ENCODE measurements at places on chromosomes 11 and 22.
A peak's percentile ranks its signal among the peaks of the same experiment; 100 is the strongest.

GRCh38 chr11:103862094-103862801 lies 174.2 kb upstream of the DDI1 start:
- no peak for DNase-seq

DNA sequence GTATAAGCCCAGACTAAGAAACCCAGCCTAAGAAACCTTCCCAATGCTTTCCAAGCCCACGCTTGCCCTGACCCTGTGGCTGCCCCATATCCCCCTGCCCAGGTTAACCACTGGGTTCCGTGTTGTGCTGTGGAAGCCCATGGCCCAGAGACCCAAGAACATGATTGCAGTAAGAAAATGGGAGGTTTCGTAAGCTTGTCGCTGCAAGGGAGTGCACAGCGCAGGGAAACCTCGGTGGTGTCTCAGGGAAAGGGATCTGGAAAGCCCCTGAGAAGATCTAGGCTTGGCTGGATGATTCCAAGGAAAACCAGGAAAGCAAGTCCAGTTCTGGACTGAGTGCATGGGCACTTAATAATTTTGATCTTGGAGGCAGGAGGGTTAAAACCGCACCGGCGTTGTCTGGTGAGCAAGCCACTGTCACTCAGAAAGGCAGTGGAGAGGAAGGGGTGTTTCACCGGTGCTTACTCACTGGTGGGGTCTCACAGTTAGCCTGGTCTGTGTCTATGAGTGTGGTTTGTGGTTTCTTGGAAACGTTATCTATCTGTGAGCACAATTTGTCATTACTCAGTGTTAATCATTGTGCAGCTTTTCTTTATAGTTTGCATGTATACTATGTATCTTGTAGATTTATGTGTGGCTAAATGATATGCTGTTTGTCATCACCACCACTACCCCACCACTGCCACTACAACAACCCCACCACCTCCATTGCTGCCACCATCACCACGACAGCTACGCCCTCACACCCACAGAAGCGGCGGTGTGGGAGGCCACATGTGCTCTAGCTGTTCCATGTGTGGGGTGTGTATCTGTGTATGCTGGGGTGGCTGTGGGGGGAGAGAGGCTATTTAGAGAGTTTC lies 53.3 kb upstream of the PRDM11 start:
- no peak for DNase-seq

- no peak for DNase-seq
Observed at GRCh38 chr11:75308986-75309385, 42.5 kb downstream of the ARRB1 start.

- DNase-seq = no peak
Observed at GRCh38 chr11:58807343-58807742, 37.2 kb downstream of the GLYATL2 start.

DNA sequence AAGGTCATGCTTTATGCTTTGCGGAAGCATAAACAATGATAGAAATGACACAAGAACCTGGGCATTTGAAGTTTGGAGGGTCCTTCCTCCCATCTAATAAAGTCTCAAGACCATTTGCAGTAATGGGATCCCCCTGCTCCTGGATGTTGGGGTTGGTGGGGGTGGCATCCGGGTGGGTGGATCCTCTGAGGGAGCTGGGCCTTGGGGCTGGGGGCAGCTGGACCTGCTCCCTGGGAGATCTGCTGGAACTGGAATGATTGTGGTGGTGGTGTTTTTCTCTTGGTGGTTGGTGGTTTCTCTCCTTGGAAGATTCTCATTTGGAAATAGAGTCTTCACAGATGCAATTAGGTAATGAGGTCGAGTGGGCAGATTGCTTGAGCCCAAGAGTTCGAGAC lies 2.2 kb upstream of the NAP1L4 start:
- DNase-seq = no peak

DNA sequence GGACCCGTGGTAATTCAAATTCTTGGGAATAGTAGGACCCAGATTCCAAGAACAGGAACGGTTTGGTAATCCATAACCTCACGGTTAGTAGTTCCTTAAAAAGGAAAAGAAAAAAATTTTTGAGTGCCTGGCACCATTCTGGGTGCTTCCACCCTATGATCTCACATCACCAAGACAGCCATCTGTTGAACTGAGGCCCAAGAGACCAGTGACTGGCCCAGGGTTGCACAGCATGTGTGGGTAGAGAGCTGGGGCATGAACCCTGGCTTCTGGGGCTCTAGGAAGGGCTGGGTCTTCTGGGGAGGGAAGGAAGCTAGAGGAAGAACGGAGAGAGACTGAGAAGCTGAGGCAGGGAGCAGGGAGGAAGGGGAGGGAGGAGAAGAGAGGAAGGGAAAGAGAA lies 4.7 kb upstream of the SPI1 start:
- DNase-seq = no peak

- DNase-seq = no peak
Observed at GRCh38 chr11:1484061-1484671, 2.4 kb downstream of the MOB2 start.

- no peak for DNase-seq
Observed at GRCh38 chr11:76321820-76322524, 59.0 kb downstream of the THAP12 start.

DNA sequence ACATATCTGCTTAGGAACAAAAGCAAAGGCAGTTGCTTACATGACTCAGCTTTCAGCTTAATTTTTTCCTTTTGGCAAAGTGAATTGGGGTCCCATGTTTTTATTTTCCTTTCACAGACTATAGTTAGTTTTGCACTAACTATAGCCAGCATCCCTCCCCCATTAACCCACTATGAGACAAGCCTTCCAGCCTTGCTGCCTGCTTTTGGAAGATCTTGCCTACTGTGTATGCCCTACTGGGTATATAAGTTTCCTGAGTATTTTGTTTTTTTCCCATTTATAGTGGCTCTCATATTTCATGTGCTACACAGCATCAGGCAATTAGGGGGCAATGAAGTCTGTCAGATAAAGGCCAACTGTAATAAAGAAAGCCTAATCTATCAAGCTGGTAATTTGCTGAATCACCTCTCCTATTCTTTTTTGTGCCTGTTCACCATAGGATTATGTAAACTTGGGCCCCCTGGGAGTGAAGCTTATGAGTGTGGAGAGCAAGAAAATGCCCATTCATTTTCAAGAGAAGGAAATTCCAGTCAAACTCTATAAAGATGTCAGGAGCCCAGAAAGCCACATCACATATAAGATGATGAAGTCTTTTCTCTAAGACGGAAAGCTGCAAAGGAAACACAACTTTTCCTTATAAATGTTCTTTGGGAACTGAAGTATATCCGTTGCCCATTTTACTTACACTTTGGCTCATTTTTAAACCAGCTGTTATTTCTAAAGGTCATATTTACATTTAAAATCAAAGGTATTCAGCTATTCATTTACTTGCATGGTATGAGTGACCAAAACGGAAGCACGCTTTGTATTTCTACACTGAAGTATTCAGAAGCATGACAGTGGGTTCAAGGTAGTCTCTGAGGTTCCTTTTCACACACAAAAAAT lies 64.0 kb downstream of the CCDC83 start:
- DNase-seq = no peak

DNA sequence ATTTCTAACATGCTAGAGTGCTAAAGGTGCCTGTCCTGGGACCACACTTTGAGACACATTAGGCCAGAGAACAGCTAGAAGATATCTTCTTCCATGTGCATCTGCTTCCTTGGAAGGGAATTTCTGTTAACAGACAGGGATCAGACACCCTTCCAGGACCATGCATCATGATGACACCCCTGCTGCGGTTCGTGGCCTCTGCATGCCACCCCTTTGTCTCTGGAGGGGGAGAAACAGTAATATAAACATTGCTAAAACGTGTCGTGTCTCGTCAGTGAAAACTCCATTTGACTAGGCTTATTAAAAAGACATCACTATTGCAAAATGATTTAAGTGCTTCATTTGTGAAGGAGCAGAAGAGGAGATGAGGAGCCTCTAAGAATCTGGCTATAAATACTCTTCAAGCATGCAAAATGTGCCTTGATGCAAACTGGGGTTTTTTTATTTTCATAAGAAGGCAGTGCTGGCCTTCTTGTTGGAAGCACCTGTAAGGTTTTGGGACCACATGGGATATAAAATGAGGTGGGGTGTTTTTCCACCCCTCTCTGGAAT lies 141.6 kb downstream of the MYO18B start:
- DNase-seq = no peak

GRCh38 chr22:41808400-41808799 lies 7.9 kb downstream of the CCDC134 start:
- no peak for DNase-seq

DNA sequence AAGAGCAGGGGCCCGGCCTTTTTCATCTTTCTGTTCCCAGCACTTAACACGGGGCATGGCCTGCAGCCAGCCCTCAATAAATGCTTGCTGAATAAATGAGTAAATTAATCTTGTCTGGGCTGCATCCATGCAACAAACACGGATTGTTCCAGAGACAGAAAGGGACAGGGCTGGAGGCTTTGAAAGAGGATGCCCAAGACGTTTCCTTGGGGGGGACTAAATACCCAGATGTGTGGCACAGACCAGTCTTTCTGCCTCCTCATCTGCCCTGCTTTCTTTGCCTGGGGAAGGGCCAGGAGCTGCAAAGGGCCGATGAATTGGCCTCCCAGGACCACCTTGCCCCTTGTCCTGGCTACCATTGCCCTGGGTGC lies 40.4 kb downstream of the SHISAL1 start:
- DNase-seq = no peak

DNA sequence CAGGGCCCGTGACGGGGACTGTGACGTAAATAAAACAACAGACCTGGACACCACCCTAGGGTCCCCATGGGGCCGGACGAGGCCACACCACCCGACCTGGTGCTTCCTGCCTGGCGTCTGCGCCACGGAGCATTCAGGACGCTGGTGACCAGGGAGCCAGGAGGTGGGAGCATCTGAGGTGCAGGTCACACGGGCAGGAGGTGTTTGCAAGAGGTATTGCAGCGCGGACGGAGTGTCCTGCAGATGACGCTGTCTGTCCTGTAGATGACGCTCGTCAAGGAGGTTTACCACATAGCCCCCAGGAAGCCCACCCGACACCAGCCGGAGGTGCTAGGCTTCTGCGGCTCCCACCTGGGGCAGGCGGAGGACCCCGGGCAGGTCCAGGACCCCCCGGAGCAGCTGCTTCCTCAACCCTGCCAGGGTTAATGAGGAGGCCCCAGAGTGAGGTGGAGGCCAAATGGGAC lies 986 bp upstream of the MUC5B start:
- DNase-seq = peak; percentile 23

GRCh38 chr11:16454289-16454863 lies 98.0 kb upstream of the SOX6 start:
- DNase-seq = no peak

GRCh38 chr11:114816791-114817190 lies 138.5 kb downstream of the NXPE2 start:
- no peak for DNase-seq

GRCh38 chr11:100340466-100341319 lies 346.4 kb upstream of the ARHGAP42 start:
- DNase-seq = no peak
